ENCODE measurements at places on chromosomes 16 and 17.

- DNase-seq, result peak; percentile 76
Measured at GRCh38 chr16:89917773-89918452, 749 bp upstream of the MC1R start.

GRCh38 chr17:47982645-47983390, 11.9 kb downstream of the CDK5RAP3 start:
- no peak for DNase-seq

DNA sequence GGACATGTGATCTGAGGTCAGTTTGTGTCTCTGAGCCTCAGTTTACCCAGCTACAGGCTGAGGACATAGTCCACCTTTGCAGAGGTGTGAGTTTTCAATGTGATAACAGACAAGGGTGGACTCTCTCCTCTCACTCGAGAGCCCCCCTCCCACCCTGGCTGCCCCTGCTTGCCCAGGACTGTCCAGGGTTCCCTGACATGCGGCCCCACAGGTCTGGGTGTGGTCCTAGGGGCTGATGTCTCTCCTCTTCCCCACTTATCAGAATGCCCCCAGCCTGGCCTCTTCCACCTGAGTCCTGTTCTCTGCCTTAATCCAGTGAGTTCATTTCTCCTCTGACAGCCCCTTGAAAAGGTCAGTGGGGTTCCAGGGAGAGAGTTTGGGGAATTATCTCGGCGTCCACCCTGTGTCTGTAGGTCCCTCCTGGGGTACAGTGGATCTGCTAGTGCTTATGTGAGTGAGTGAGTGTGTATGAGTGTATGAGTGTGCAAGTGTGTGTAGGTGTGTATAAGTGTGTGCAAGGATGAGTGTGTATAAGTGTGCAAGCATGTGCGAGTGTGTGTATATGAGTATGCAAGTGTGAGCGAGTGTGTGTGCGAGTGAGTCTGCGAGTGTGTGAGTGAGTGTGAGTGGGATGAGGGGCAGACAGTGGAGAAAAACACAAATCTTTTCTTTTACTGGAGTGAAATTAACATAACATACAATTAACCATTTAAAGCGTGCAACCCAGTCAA, 175.0 kb downstream of the IRF8 start:
- no peak for DNase-seq

DNA sequence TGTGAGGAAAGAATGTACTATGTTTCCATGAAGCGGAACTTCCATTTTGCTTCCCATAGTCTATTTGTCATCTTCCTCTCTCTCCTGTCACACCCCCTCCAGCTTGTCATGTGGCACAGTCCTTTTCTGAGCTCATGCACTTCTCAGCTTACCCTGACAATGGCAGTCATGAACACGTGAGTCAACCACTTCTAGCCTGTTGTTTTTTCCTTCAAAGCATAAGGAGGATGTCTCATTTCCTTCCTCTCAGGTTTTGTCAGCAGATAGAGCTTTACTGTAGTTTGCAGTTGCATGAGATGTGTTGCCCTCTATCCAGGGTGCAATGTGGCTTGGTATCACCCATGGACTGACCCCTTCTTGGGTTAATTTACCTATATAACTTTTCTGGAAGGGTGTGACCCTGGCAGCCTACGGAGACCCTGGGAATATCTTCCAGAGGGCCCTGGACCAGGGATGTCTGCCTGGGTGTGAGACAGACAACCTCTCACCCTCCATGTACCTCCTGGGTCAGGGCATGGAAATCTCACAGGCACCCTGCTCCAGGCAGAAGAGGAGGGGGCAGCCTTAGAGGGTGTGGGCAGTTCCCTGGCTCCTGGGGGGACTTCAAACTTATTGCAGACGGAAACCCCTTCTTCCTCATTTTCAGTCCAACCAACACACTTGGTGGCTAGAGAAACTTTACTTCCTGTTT, 4.0 kb upstream of the ZNF267 start:
- peak; percentile 86 for DNase-seq

- DNase-seq, result peak; percentile 53
Measured at GRCh38 chr17:65346166-65346565, 209.0 kb downstream of the RGS9 start.

- no peak for DNase-seq
Measured at GRCh38 chr16:53654946-53655345, 48.7 kb downstream of the RPGRIP1L start.

DNA sequence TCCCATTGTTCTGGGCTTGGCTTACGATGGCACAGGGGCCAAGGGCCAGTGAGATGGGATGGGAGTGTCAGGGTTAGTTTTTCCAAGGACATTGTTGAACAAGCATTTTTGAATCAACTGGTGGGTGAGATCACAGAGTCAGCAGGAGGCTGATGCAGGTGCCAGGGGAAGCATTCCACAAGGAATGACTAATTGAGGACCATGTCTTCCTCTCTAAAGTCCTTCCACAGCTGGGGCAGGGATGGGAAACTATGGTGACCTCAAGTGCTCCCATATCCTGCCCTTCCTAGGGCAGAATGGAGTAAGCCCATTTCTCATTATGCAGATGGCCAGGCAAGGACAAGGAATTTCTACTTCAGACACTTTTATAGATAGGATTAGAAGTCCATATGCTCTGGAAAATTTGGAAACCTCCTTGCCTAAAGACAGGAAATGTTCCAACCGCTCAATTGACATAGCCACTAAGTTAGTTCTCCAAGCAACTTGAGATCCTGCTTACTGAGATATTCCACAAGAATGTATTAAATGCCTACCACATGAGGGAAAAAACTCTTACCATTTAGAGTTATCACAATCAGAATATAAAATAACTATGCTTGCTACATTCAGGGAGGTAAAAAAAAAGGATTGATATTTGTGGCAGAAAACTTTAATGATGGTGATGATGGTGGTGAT, 21.2 kb upstream of the ENGASE start:
- peak; percentile 56 for DNase-seq

DNA sequence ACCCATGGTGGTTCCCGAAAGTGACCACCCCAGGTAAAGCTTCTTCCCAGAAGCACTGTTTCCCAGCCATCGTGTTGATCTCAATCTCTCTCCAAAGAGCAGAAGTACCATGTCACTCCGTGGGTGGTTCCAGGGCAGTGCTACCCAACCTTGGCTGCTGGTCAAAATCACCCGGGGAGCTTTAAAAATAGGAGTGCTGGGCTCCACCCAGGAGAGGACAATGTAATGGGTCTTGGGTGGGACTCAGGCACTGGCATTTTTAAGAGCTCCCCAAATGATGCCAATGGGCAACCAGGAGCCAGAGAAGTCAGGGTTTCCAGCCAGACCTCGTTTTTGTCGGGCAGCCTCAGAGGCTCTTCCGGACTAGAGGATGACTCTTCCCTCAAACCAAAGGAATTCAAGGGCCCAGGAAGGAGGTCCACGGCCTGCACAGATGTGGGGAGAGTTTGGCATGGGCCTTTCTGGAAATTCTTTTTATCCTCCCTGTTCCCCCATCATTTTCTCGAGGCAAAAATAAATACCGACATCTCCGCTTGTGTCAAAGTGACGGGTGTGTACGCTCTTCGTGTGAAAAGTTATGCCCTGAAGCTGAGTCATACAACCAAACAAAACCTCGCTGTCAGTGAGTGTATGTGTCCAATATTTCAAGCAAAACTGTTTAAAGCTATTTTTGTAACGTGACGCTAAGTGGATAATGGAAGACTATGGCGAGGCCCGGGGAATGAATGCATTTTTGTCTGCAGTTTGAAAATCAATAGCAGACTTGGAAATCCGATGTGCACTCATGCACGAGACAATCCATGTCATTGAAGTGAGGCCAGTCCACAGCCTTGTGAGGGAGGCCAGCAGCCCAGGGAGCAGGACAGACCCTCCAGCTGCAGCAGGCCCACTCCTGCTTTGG, 364.1 kb downstream of the FOXL1 start:
- DNase-seq, result peak; percentile 96
